CD4-positive, alpha-beta T cell treated with Interleukin-17A for 4 hours (primary cell): ENCODE measurements at places on chromosomes 3 and 15.

- DNase-seq: no peak
Observed at GRCh38 chr3:106092792-106093191, 224.0 kb upstream of the CBLB start.

DNA sequence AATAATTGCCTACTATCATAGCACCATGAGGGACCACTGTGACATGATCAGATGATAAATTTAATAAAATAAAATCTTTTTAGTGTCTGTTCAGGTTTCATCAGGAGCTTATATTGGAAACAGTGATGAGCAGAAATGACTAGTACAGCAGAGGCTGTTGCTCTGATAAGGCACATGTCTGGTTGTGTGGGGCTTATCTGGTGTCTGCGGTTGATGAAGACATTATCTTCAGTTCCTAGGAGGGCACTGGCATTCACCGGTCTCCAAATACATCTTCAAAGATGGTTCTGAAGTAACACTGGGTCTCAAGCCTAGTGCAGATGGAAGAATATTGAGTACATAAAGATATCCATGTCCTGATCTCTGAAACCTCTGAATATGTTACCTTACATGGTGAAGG, 125.3 kb downstream of the SUCNR1 start:
- no peak for DNase-seq

DNA sequence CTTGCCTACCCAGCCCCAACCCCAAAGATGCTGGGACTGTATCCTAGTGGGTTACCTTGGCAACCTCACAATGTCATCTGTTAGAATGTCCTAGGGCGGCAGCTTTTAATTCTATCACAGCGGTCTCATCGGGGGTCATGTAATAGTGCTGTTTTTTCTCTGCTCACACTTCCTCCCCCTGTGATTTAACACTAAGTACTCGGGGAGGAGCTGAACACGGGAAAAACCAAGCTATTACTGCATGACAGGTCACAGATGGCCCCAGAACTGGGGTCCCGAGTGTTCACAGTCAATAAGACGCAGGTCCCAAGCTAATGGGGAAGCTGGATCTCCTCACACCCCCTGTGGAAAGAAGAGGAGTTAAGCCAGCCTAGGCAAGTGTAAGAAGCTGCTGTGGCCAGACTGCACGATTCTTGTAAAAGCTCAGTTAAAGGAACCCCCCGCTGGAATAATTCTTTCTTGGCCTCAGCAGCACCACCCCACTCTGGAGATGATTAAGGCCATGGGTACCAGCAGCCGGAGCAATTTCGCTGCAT, 2.5 kb upstream of the RFTN1 start:
- DNase-seq: no peak

DNA sequence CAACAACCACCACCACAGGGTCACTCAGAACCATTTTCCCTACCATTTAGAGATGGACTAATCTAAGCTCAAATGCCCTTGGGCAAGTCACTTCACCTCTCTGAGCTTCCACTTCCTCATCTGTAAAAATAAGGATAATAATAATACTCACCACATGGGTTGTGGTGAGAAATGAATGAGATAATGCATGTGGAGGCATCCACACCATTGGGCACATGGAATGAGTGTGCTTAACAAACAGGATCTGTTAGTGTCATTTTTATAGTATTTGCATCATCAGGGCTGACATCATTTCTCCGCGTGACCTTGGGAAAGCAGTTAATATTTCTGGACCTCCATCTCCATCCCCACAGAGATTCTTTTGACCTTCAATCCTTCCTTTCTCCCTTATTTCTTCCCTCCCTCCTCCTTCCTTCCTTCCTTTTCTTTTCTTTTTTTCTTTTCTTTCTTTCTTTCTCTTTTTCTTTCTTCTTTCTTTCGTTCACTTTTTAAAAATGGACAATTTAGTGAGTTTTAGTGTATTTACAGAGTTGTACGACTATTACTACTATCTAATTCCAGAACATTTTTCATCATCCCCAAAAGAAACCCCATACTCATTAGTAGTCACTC, 7.7 kb upstream of the RFT1 start:
- DNase-seq: no peak

DNA sequence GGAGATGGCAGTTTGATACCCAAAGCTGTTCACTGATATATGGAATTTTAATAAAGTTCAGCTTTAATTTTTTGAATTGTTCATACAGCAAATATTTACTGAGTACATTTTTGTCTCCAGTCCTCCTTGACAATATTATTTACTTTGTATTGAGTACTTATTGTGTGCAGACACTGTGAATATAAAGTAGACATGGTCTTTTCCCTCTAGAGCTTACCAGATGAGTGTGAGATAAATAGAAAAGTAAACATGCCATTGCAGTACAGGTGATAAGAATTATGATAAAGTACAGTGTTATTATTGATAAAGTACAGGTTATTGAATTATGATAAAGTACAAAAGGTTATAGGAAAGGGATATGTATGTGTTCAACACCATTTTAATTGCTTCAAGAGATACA, 2.1 kb downstream of the UBA5 start:
- no peak for DNase-seq

DNA sequence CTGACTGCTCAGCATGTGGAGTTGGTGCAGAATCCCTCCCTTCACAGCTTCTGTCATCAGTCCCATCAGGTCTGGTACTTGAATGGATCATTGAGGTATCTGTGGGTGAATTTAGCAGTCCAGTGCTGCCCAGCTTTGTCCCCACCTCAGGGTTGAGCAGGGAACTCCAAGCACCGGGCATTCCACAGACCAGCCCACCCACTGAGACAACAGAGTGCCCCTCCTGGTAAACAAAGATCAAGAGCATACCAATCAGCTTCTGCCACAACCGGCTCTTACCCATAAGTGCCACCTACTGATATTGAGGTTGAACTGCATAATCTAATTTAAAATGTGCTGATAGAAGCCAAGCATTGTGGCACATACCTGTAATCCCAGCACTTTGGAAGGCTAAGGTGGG, 57.1 kb upstream of the FXR1 start:
- DNase-seq: no peak
